ENCODE measurements at places on chromosomes 11 and 22.

- DNase-seq = peak; percentile 22
Measured at GRCh38 chr11:83219095-83219494, 25.6 kb downstream of the ANKRD42 start.

- DNase-seq = no peak
Measured at GRCh38 chr11:35029979-35030682, 108.8 kb upstream of the CD44 start.

- DNase-seq = peak; percentile 34
Measured at GRCh38 chr11:60625262-60625661, 74.2 kb upstream of the MS4A8 start.

DNA sequence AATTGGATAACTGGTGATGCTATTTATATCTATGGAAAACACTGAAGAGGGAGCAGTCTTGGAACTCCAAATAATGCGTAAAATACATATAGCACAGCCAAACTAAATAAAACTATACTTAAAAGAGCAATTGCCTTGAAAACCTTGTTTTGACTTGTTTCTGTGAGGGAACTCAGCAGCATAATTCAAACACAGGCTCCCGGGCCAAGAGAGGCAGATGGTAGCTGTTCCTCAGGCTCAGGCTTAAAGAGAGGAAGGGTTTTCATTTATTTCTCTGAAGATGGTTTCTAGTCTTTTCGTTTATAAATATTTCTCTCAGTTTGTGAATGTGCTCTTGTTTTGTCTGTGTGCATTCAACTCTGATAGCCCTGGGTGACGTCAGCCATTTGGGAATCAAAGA, 82.4 kb downstream of the FANCF start:
- peak; percentile 36 for DNase-seq

Measured in stomach (tissue), 19 donors.